Jurkat, Clone E6-1 (cell line): ENCODE measurements at places on chromosomes 13 and 19.

- DNase-seq: no peak
These were observed 8.8 kb downstream of the SCEL start for GRCh38 chr13:77544355-77544754.

DNA sequence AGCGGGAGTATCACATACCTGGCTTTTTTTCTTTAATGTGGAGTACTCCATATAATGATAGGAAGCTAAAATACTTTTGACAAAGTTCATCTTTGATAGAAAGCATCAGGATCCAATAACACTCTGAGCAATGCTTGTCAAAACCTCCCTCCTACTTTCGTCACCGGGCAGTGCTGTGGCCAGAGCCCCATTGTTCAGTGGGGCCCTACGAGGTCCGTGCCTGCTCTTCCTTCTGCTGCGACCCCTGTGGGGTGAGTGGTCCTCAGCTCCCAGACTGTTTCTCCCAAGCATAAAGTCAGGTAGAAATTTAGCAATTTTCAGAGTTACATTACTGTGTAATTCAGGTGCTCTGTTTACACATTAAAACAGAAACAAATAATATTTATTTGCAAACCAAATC, 51.2 kb downstream of the ANKRD10 start:
- DNase-seq: no peak

GRCh38 chr19:3227054-3227626, 2.7 kb downstream of the CELF5 start:
- DNase-seq: no peak

GRCh38 chr19:40159744-40160143, 31.5 kb upstream of the MAP3K10 start:
- no peak for DNase-seq

GRCh38 chr19:19595171-19595701, 23.3 kb downstream of the PBX4 start:
- DNase-seq: no peak

- DNase-seq: no peak
These were observed 6.9 kb upstream of the ZNF555 start for GRCh38 chr19:2834294-2834871.

DNA sequence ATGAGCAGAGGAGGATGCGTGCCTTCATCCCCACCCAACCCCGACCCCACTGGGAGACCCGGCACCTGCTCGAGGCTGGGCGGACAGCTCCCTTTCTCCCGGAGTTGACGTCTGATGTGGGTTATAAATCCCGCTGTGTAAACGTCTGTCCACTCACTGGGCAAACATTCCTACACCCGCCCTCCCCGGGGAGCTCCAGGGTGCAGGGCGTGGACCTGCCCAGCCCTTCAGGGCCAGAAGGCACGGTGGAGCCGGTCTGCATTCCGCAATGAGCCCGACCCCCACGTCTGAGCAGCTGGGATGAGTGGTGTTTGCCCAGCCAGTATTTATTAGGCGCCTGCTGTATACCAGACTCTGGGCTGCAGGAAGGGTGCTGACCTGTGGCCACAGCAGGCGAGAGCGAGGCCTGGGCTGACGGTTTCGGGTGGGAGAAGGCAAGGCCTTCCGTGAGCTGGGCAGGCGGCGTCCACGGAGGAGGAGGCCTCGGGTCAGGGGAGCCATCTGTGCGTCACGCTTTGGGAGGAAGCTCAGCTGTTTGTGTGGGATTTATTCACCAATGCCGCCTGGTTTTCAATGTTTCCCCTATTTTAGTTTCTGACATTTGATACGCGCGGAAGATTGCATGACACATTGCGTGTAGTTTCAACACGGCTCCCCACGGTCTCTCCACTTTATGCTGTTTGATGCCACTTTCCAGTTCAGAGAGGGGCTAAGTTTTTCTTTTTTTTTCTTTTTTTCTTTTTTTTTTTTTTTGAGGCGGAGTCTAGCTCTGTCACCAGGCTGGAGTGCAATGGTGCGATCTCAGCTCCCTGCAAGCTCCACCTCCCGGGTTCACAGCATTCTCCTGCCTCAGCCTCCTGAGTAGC, 2.0 kb downstream of the MISP start:
- DNase-seq: no peak

GRCh38 chr13:104491916-104492315, 1425.7 kb upstream of the SLC10A2 start:
- no peak for DNase-seq

- DNase-seq: no peak
These were observed 19.4 kb downstream of the CLDN10 start for GRCh38 chr13:95571941-95572340.

GRCh38 chr13:48443442-48444208, 30.7 kb upstream of the LPAR6 start:
- no peak for DNase-seq

- no peak for DNase-seq
These were observed 87.4 kb downstream of the ZNF100 start for GRCh38 chr19:21680026-21680425.

DNA sequence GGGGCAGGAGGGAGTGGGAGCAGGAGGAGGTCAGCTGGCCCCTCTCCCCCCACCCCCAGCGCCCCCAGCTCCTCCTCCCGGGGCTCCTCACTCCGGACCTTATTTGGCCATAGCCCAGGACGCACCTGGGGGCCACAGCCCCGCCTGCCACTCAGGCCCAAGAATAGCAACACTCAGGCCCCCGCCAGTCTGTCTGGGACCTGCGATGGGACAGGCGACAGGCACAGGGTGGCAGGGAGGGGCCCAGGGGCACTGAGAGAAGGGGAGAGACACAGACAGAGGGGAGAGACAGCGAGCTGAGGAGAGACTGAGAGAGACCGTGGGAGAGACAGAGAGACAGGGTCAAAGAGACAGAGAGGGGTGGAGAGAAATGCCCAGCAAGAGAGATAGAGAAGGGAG, 10.2 kb downstream of the JOSD2 start:
- no peak for DNase-seq

DNA sequence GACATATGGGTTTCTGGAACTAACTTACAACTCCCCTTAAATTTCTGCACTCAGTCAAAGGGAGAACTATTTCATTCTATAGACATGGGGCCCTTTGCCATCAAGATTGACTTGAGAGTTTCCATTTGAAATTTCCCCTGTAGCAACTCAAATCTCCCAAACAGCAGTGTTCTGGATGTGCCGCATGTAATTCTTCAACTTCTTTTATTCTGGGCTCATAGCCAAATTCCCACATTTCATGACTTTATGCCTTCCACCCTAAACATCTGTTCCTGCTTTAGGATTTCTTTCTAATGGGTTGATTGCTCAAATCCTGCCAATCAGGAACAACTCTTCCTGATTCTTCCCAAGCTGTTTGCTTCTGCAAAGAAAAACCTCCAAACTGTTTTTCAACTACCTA, 336.0 kb downstream of the TBC1D4 start:
- DNase-seq: no peak

DNA sequence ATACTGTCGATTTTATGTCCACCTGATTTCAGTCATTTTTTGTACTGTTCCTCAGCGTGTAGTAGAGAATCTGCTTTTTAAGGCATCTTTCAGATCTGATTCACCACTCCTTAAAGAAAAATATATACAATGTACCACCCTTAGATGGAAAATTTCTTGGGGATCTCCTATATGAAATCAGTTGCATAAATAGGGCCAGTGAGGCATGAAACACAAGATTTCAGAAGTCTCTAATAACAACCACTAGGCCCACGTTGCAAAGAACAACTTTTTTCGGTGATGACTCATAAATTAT, 1.4 kb downstream of the USP12 start:
- DNase-seq: no peak

- no peak for DNase-seq
These were observed 384.5 kb downstream of the MTUS2 start for GRCh38 chr13:29204651-29205050.

DNA sequence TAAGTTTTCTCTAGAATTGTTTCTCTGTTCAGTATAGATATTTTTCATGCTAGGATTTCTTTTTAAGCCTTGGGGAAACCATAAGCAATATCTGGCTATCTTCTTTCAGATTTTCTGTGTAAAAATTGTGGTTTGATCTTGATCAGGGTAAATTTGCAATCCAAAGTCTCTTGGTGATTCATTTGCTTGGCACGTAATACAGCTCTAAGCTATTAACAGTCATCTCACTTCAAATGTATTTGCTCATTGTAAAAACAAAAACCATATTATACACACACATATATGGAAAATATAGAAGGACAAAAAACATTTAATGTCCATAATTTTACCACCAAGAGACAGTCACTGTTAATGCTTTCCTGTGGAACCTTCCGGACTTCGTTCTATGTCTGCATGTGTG, 191.0 kb downstream of the SHISA2 start:
- DNase-seq: no peak

DNA sequence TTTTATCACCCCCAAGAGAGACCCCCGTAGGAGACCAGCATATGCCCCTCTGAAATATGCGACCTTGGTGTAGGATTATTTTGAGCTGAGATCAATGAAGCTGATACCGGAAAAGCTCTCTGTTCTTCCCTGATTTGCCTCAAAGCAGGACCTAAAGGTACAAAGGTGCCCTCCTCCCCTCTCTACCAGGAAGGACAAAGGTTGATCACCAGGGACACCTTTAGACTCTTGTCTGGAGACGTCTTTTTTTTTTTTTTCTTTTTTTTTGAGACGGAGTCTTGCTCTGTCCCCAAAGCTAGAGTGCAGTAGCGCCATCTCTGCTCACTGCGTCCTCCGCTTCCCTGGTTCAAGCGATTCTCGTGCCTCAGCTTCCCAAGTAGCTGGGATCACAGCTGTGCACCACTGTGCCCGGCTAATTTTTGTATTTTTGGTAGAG, 792 bp upstream of the PEX11G start:
- no peak for DNase-seq

GRCh38 chr13:40639221-40639681, 27.2 kb downstream of the FOXO1 start:
- DNase-seq: no peak

- no peak for DNase-seq
These were observed 345.8 kb downstream of the TEX29 start for GRCh38 chr13:111666164-111666776.

GRCh38 chr13:110123041-110123809, 183.7 kb downstream of the COL4A1 start:
- no peak for DNase-seq

DNA sequence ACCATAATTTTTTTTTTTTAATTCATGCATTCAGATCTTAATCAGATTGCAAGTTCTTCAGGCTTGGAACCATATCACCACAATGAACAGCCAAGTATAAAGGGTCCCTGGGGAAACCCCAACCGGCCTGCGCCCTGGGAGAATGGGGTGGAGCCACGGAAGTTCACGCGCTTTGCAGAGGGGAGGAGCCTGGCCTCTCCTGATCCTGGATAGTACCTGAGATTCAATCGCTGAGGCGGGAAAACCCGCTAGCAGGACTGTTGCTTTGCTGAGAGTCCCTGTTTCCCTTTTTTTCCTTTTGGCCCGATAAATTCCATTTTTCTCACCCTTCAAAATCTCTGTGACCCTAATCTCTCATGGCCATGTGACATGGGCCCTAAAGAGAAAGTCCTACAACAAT, 385.1 kb downstream of the IRS2 start:
- no peak for DNase-seq

DNA sequence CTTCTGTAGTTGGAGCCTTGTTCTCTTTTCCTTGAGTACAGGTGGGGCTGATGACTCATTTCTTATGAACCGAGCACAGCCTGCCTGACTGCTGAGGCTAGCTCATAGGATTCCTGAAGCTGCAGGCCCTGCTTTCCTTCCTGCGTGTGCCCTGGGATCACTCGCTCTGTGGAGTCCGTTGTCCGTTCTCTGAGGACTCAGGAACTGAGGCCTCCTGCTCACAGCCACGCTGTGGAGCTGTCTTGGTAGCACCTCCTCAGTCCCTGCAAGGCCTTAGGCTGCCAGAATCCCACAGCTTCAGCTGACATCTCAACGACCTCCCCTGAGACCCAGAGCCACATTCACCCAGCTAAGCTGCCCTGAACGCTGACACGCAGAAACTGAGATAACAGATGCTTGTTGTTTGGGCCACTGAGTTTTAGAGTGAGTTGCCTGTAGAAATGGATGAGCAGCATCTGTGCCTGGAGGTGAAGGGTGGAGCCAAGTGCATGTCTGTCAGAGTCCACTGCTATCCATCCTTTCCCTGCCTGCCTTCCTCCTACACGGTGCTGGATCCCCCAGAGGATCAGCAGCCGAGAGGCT, 72.9 kb downstream of the ARHGEF7 start:
- DNase-seq: no peak

DNA sequence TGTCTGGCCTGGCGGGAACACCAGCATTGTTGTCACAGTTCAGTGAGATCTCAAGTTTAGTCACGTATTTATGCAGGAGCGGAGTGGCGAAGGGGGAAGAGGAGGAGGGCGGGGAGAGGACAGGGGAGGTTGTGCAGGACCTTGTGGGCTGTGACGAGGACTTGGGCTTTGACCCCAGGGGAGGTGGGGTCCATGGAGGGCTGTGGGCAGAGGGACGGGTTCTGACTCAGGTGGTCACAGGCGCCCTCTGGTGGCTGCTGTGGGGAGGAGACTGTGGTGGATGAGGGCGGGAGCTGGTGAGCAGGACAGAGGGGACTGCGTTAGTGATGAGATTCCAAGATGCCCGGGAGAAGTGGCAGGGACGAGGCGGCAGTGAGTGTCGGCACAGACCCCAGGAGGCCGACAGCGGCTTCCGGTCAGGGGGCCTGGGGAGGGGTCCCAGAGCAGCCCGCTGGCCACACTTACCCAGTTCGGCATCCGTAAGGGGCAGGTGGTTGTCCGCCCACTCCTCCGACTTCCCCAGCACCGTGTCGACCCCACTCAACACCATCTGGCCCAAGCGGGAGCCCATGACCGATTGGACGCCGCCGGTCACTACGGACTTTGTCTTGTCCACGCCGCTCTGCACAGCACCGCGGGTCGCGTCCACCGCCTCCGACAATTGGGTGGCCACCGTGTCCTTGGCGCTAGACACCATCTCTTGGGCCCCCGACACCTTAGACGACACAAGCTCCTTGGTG, 15.7 kb downstream of the PLIN3 start:
- peak; percentile 24 for DNase-seq

DNA sequence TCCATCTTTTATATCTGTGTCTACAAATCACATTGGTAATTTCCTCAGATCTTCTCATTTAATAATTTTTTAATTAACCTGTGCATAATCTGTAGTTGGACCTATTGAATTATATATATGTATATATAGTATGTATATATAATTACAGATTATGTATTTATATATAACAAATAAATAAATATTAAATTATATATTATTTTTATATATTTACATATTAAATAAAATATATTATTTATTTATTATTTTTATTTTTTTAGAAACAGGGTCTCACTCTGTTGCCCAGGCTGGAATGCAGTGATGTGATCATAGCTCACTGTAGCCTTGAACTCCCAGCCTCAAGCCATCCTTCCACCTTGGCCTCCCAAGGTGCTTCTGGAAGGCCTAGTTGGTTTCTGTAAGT, 197.9 kb downstream of the FGF9 start:
- DNase-seq: no peak

GRCh38 chr19:16207490-16208025, 9.8 kb downstream of the AP1M1 start:
- DNase-seq: no peak

DNA sequence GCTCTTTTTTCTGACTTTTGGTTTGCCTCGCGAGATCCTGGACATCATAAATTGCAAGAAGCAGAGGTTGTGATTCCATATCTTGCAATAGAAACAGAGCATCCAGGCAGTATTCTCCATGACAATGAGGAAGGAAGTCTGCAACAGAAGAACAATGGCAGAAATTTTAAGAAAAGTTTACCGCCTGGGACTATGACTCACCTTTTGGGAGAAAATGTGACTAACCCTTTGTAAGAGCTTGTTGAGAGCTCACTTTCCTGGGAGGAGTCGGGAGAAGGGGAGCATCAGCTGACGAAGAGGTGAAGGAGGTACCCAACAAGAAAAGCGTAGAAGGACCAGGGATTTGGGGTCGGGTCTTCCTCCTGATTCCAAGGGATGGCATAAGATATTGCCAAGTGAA, 34.3 kb upstream of the TNFSF11 start:
- DNase-seq: no peak

- DNase-seq: no peak
These were observed 19.1 kb downstream of the WDR88 start for GRCh38 chr19:33150852-33151518.
